Mammary microvascular endothelial cell (primary cell): ENCODE measurements at places on chromosomes 1 and 21. TPM values are rescaled to one million over a fixed set of nuclear protein-coding genes. Genes with fewer than 3 reads are reported as not detected.

Gene FLG
- not detected in 2 replicates for total RNA-seq

Gene SLFNL1
- total RNA-seq, result under 0.01 and 0.07 TPM in 2 replicates

Gene FAM151A
- total RNA-seq, result not detected in 2 replicates

Gene CHI3L2
- not detected in 2 replicates for total RNA-seq

Gene CYP4A11
- not detected in 2 replicates for total RNA-seq

Gene ANXA9
- not detected in 2 replicates for total RNA-seq

Gene DIO1
- not detected in 2 replicates for total RNA-seq

Gene ARHGAP30
- 0.13 and 0.20 TPM in 2 replicates for total RNA-seq

Gene ERG
- 62.9 and 65.4 TPM in 2 replicates for total RNA-seq

Gene ITLN2
- total RNA-seq, result not detected in 2 replicates

Gene CD101
- 0.10 TPM in 1 of 2 replicates, not detected in the other for total RNA-seq

Gene UCHL5
- 17.7 and 36.5 TPM in 2 replicates for total RNA-seq

Gene METTL13
- 27.9 and 39.8 TPM in 2 replicates for total RNA-seq

Gene MANEAL
- 0.40 and 0.59 TPM in 2 replicates for total RNA-seq

Gene UMODL1
- not detected in 2 replicates for total RNA-seq
